ENCODE measurements at places on chromosomes 3 and 15.

DNA sequence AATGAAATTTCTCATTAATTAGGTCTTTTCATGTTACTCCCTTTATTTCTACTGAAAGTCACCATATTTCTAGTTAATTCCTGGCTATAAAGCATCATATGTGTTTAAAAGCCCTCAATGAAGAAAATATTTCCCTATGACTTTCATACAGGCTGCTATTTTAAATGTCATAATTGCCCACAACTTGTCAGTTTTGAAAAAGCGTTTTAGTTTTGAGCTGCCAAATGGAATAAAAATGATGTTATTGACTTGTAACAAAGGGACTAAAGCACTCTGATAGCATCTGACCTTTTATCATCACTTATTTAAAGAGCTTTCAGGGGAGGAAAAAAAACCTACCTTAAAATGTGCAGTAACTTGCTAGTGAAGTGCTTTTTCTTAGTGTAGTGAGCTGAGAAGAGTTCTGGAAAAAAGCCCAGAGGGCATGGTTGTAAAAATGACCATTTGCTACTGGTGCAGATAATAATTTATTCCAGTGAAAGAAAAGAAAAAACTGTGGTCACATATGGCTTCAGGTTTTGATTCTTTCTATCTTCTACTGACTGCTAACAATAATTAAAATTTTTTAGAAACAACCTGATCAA lies 877.2 kb downstream of the CADM2 start:
- DNase-seq: no peak

DNA sequence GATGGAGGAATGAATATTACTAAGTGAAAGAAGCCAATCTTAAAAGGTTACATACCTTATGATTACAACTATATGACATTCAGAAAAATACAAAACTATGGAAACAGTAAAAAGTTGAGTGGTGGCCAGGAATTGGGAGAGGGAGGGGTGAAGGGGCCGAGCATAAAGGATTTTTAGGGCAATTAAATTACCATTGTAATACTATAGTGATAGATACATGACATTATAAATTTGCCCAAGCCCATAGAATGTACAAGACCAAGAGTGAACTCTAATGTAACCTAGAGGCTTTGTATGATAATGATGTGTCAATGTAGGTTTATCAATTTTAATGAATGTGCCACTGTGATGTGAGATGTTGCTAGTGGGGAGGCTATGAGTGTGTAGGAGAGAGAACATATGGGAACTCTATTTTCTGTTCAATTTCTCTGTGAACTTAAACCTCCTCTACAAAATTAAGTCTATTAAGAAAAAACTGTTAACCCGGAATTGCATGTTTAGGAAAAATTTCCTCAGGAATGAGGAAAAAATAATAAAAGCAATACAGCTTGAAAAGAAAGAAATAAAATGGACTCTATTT lies 541.9 kb upstream of the UBE2E2 start:
- no peak for DNase-seq

- DNase-seq: no peak
Observed at GRCh38 chr3:26345613-26346012, 277.0 kb upstream of the LRRC3B start.

- no peak for DNase-seq
Observed at GRCh38 chr3:64257100-64257755, 32.0 kb upstream of the PRICKLE2 start.

GRCh38 chr15:38558372-38559059 lies 6.1 kb downstream of the RASGRP1 start:
- no peak for DNase-seq

All from GM20000 (cell line).